ENCODE measurements at places on chromosomes 5 and 9. TPM values are rescaled to one million over a fixed set of nuclear protein-coding genes. Genes with fewer than 3 reads are reported as not detected.

DNA sequence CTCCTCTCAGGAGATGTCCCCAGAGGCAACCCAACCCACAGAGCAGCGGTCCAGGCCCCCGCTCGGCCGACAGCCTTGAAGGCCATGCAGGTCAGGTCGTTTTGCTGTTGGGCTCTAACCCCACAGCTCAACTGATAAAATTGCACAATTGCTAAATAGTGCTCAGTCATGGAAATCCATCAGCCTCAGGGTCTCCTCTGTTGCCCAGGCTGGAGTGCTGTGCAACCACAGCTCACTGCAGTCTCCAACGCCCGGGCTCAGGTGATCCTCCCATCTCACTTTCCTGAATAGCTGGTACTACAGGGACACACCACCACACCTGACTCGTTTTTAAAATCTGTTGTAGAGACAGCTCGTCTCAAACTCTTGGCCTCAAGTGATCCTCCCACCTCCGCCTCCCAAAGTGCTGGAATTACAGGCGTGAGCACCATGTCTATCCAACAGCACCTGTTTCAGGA, 18.3 kb downstream of the BRD3OS start:
- H3K36me3 ChIP-seq: peaks cover 46% of the 10 kb centered on the region
- H3K27me3 ChIP-seq: no peaks in the 10 kb centered on the region
- no peak overlapping the region for H3K4me3 ChIP-seq
- DNase-seq: no peak

BARHL1 gene
- not detected for total RNA-seq

GRCh38 chr5:5979761-5980537, 398.4 kb downstream of the MED10 start:
- no peaks in the 10 kb centered on the region for H3K27me3 ChIP-seq
- no peak overlapping the region for H3K27ac ChIP-seq

GRCh38 chr9:123945532-123945931, 15.6 kb upstream of the DENND1A start:
- no peaks in the 10 kb centered on the region for H3K4me1 ChIP-seq
- no peak overlapping the region for H3K27ac ChIP-seq
- no peaks in the 10 kb centered on the region for H3K36me3 ChIP-seq
- H3K4me3 ChIP-seq: no peak overlapping the region
- H3K27me3 ChIP-seq: no peaks in the 10 kb centered on the region
- no peak for DNase-seq

WWC1 gene
- total RNA-seq: 0.78 TPM

DNA sequence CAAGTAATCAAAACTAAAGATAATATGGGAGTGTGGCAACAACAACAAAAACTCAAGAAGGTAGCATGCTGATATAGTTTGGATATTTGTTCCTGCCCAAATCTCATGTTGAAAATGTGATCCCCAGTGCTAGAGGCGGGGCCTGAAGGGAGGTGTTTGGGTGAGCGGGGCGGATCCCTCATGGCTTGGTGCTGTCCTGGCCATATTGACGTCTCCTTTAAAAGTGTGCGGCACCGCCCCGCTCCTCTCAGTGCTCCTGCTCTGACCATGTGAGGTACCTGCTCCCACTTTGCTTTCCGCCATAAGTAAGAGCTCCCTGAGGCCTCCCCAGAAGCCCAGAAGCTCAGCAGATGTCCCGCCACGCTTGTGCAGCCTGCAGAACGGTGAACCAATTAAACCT, 25.6 kb downstream of the MED27 start:
- H3K27me3 ChIP-seq: no peaks in the 10 kb centered on the region
- no peaks in the 10 kb centered on the region for H3K36me3 ChIP-seq
- H3K27ac ChIP-seq: no peak overlapping the region
- H3K4me1 ChIP-seq: no peaks in the 10 kb centered on the region
- H3K4me3 ChIP-seq: no peak overlapping the region

DNA sequence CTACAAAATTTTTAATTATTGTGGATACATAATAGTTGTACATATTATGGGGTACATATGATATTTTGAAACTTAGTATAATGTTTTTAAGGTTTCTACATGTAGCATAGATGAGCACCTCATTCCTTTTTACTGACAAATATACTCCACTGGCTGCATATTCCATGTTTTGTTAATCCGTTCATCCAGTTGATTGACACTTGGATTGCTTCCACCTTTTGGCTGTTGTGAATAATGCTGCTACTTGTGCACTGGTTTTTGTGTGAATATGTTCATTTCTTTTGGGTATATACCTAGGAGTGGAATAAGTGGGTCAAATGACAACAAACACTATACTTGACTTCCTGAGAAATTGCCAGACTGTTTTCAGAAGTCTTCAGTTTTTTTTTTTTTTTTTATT, 2.8 kb upstream of the ENTREP1 start:
- H3K27ac ChIP-seq: no peak overlapping the region
- H3K4me3 ChIP-seq: no peak overlapping the region
- H3K36me3 ChIP-seq: no peaks in the 10 kb centered on the region

SPATA31D4 gene
- not detected for total RNA-seq

WDR5 gene
- total RNA-seq: 16.4 TPM

CATSPER3 gene
- 1.3 TPM for total RNA-seq

PLK2 gene
- 139 TPM for total RNA-seq

HTR4 gene
- not detected for total RNA-seq

NR6A1 gene
- 8.4 TPM for total RNA-seq

LRRC19 gene
- not detected for total RNA-seq

DNA sequence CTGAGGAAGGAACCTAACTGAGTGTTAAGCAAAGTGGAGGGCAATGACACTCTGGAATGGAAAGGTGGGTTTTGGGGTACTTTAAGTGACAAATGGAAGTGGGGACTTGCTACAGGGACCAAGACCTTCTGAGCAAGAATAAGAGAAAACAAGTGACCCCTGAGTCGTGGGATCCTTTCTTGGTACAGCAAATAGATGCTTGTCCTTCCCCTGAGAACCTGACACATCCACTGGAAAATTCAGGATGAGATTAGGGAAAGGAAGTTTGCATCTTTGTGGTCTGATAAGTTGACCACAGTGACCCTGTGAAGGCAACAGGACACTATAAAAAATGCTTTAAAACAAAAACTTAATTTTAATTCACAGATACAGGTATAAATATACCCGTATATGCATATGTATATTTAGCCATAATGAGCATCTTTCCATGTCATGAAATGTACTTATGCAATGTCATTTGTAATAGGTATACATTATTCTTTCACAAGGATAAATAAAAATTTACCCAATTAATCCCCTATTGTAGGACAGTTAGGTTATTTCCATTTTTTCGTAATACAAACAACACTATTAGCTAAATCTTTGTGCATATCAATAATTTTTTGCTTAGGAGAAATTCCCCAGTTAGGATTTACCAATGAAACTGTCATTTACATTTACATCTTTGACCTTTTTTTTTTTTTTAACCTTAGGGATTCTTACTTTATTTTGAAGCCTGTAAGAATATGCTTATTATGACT, 2.0 kb upstream of the IRF1 start:
- DNase-seq: peak; percentile 3
- peaks cover 49% of the 10 kb centered on the region for H3K4me1 ChIP-seq
- H3K36me3 ChIP-seq: peaks cover 3% of the 10 kb centered on the region
- peak overlapping the region; percentile 91 for H3K27ac ChIP-seq
- H3K4me3 ChIP-seq: no peak overlapping the region
- no peaks in the 10 kb centered on the region for H3K27me3 ChIP-seq

DNA sequence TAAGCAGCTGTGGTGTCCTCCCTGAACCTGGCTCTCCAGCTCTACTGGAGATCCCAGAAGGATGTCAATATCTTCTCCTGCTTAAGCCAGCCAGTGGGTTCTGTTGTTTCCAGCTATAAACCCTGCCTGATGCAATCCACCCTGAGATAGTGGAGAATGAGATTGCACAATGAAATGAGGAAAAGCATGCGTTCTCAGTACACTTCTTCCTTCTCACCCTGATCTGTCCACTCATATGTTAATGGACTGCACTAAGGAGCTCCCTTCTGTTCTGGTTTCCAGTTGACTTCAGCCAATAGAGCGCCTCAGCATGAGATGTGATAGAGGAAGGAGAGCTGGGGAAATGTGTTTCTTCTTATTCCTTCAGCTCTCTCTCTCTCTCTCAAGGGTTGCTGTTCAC, 40.0 kb upstream of the CDH6 start:
- H3K4me3 ChIP-seq: no peak overlapping the region
- H3K27ac ChIP-seq: no peak overlapping the region
- H3K4me1 ChIP-seq: no peaks in the 10 kb centered on the region
- no peaks in the 10 kb centered on the region for H3K27me3 ChIP-seq
- no peak for DNase-seq
- no peaks in the 10 kb centered on the region for H3K36me3 ChIP-seq

DNA sequence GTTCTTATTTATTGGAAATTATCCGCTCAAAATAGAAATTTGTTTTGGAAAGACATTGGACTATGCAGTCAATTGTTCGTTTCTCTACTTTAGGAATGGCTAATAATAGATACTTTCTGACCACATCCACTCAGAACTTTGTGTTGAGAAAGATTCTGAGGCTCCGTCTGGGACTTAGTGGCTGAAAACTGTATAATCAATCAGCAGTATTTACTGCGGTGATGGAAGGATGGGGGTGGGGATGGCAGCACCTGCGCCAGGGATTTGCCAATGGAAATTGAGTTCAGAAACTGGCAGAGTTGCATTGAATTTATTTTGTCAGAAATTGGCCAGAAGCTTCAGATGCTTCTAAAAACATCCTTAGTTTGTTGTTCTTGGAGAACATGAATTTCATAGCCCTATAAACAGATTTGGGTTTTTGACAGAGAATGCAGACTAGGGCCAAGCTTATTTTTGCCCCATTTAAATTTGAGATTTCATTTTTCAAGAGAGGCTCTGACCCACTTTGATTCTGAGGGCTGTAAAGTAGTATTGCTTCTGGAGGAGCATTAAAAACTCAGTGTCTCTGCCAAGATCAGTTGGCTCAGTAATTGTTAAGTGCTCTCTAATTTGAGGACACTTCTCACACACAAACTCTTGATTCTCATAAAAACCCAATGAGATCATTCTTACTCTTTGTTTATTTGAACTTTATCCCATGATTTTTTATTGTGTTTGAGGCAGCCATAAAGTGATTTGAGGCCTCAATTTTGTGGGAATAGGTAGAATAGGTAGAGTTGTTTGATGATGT, 215.1 kb downstream of the CD180 start:
- no peaks in the 10 kb centered on the region for H3K27me3 ChIP-seq
- H3K4me1 ChIP-seq: no peaks in the 10 kb centered on the region
- no peaks in the 10 kb centered on the region for H3K36me3 ChIP-seq
- H3K4me3 ChIP-seq: no peak overlapping the region
- DNase-seq: no peak
- peak overlapping the region; percentile 50 for H3K27ac ChIP-seq

- DNase-seq: no peak
- no peaks in the 10 kb centered on the region for H3K27me3 ChIP-seq
- peaks cover 6% of the 10 kb centered on the region for H3K36me3 ChIP-seq
- no peaks in the 10 kb centered on the region for H3K4me1 ChIP-seq
- no peak overlapping the region for H3K4me3 ChIP-seq
Observed at GRCh38 chr9:93645921-93646639, 69.7 kb downstream of the PHF2 start.

GRCh38 chr9:18347386-18348082, 126.4 kb upstream of the ADAMTSL1 start:
- no peak overlapping the region for H3K4me3 ChIP-seq
- DNase-seq: no peak
- H3K27me3 ChIP-seq: no peaks in the 10 kb centered on the region
- no peak overlapping the region for H3K27ac ChIP-seq
- no peaks in the 10 kb centered on the region for H3K36me3 ChIP-seq

GRCh38 chr9:133430244-133430643, 8.1 kb downstream of the ADAMTS13 start:
- no peak overlapping the region for H3K27ac ChIP-seq
- no peaks in the 10 kb centered on the region for H3K27me3 ChIP-seq
- DNase-seq: no peak
- no peak overlapping the region for H3K4me3 ChIP-seq

ADAMTS12 gene
- 10.1 TPM for total RNA-seq

DNA sequence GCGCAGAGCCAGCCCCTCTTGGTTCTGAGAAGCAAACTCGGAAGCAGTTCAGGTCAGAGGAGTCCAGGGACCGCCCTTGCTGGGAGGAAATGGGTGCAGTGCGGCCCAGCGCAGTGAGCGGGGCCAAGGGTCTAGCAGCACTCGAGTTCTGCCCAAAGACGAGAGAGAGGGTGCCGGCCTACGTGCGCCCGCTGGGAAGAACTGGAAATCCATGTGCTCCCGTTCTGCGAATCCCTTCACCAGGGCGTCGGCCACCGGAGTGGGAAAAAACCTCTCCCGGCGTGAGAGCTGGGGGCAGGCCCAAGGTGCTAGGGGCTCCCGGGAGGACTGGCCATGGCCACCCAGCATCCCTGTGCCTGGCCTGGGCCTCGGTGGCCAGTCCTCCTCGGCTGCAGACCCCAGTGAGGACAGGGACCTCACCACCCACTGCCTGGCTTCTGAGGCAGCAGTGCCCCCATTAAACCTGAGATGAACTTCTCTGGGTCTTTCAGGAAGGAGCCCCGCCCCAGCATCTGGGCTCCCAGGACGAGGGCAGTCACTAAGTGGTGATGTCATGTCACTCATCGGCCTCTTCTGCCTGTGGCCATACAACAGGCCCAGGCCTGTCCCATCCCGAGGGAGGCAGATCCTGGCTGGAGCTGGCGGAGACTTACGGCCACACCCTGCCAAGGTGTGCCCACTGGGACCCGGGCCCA, 10.6 kb downstream of the TMEM250 start:
- no peak overlapping the region for H3K27ac ChIP-seq
- H3K36me3 ChIP-seq: no peaks in the 10 kb centered on the region
- H3K4me3 ChIP-seq: no peak overlapping the region
- no peaks in the 10 kb centered on the region for H3K27me3 ChIP-seq
- H3K4me1 ChIP-seq: peaks cover 60% of the 10 kb centered on the region
- no peak for DNase-seq

DNA sequence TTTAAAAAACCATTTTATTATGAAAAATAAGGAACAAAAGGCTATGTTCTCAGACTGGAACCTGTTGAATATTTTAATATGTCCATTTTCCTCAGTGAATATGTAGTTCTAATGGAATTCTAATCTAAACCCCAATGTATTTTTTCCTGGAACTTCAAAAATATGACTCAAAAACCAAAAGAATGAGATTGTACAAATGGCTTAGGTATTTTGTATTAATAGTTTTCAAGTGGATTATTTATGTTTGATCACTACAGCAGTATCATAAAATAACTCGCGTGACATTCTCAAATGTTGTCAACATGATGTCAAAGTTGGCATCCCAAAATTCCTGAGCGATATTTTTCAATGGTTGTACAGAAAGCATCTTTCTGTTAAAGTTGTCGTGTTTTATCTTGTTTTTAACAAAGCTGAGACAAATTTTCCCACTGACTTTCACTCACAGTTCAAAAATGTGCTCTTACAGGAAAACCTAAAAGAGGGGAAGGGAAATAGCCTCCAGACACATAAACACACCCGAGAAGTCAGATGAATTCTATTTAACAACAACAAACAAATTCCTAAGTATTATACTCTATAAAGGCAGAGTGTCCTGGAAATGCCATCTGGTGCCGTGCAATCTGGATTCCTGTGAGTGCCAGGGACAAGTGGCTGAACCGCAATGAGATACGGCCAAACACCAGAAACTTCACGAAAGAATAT, 68.1 kb upstream of the TAS2R1 start:
- no peaks in the 10 kb centered on the region for H3K27me3 ChIP-seq
- no peaks in the 10 kb centered on the region for H3K4me1 ChIP-seq
- H3K4me3 ChIP-seq: no peak overlapping the region
- H3K36me3 ChIP-seq: no peaks in the 10 kb centered on the region
- H3K27ac ChIP-seq: no peak overlapping the region
